ENCODE measurements at places on chromosomes 5 and 9. TPM values are rescaled to one million over a fixed set of nuclear protein-coding genes. Genes with fewer than 3 reads are reported as not detected.

The PCDHGB7 gene
- 11.3 TPM for total RNA-seq

The DCP2 gene
- total RNA-seq = 20.7 TPM

The PCDHGA4 gene
- 1.8 TPM for total RNA-seq

The HMGCR gene
- total RNA-seq = 34.0 TPM

The SFXN1 gene
- total RNA-seq = 98.2 TPM

The SLC6A18 gene
- total RNA-seq = not detected

The HSD17B3 gene
- total RNA-seq = 0.63 TPM

The PIP5KL1 gene
- total RNA-seq = 1.7 TPM

The TJP2 gene
- 102 TPM for total RNA-seq

The GLDC gene
- total RNA-seq = 3.3 TPM

The C8G gene
- 10.8 TPM for total RNA-seq

The CCDC152 gene
- total RNA-seq = 1.5 TPM

The HK3 gene
- total RNA-seq = not detected

The KIF4B gene
- total RNA-seq = not detected

The TMED7 gene
- total RNA-seq = 105 TPM

The SLC6A7 gene
- not detected for total RNA-seq

The MARVELD2 gene
- total RNA-seq = 4.9 TPM

The PITX1 gene
- total RNA-seq = 0.07 TPM

The LRRC14B gene
- 3.6 TPM for total RNA-seq

The PAM gene
- total RNA-seq = 392 TPM
